Sigmoid colon (tissue), 7 donors: ENCODE measurements at places on chromosomes 4 and X. TPM values are rescaled to one million over a fixed set of nuclear protein-coding genes. Genes with fewer than 3 reads are reported as not detected.

COX7B gene
- 503 TPM for total RNA-seq

USP17L12 gene
- not detected for total RNA-seq

HTR2C gene
- total RNA-seq, result not detected

USP26 gene
- total RNA-seq, result not detected

CT45A5 gene
- total RNA-seq, result not detected

GYPE gene
- 0.33 TPM for total RNA-seq

F8A3 gene
- 11.4 TPM for total RNA-seq

NAAA gene
- 43.5 TPM for total RNA-seq

ARSJ gene
- total RNA-seq, result 7.2 TPM

TLL1 gene
- total RNA-seq, result 4.9 TPM

MAGEA12 gene
- not detected for total RNA-seq

SERTM2 gene
- total RNA-seq, result 1.4 TPM
